ENCODE measurements at places on chromosomes 11 and 22.
A peak's percentile ranks its signal among the peaks of the same experiment; 100 is the strongest.

- DNase-seq, result no peak
Measured at GRCh38 chr22:30244066-30244465, 2.5 kb downstream of the LIF start.

GRCh38 chr22:46636221-46637002 lies 16.2 kb downstream of the GRAMD4 start:
- peak; percentile 61 for DNase-seq

DNA sequence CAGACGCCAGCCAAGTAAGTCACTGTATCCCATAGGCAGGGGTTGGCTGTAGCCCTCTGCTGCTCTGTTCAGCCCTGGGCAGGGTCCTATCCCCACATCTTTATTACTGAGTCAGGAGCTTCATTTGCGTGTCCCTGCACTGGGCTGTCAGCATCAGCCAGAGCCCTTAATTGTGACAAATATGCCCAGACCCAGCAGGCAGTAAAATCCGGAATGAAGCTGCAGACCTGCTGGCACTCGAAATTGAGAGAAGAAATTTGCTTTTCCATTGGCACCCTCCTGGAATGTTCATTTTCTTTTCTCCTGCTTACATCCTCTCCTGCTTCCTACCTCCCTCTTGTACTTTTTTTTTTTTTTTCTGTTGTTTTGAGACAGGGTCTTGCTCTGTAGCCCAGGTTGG lies 43.8 kb downstream of the CEP164 start:
- no peak for DNase-seq

DNA sequence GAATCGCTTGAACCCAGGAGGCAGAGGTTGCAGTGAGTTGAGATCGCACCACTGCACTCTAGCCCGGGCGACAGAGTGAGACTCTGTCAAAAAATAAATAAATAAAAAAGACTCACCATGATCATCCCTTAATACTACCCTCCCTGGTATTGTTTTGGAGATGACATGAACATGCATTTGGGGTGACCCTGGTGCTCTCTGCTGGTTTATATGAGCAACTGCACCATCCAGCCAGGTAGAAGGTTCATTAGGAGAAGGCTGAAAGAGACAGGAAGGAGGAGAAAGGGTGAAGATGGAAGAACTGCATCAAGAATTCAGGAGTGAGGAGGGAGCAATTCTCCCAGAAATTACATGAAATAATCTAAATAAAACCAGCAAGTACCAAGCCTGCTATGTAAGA lies 37.8 kb downstream of the SLC5A1 start:
- DNase-seq, result peak; percentile 70

GRCh38 chr11:57358543-57358961 lies 20.4 kb downstream of the P2RX3 start:
- DNase-seq, result no peak

- DNase-seq, result no peak
Measured at GRCh38 chr11:27330633-27331270, 32.3 kb downstream of the CCDC34 start.

DNA sequence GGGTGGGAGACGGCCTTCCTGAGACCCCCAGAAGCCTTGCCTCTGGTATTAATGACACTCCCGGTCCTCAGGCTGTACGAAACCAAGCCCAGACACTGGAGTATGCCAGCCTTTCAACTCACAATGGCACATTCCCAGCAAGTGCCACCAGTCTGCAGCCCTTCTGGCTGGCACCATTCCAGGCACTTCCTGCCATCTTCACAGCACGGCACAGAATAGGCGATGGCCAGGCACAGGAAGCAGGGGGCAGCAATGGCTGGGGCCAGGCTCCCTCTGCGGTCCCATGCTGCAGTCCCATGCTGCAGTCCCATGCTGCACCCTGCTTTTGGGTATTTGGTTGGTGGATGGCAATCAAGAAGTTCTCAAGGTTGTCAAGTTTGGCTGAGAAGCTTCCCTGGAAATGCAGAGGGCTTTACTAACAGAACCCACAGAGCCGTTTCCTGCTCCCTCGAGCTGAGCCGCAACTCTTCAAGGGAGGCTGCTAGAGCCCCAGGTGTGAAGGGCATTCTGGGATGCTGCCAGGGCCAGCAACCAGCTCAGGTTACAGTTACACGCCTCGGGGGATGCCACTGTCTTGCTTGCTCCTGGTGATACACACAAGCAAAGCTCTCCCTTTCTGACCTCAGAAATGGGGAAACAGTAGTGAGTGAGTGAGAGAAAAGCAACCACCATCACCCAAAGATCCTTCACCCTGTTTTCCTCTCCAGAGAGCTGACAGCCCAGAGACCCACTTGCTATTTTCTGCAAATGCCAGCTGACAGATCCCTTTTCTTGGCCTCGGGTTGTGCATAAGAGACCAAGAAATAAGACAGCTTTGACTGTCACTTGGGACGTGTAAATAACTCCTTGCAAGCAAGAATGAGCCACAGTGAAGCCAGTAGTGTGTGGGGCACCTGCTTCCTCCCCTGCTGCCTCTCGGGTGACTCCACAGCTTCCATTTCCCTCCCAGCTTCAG lies 23.9 kb downstream of the LRFN4 start:
- DNase-seq, result no peak

DNA sequence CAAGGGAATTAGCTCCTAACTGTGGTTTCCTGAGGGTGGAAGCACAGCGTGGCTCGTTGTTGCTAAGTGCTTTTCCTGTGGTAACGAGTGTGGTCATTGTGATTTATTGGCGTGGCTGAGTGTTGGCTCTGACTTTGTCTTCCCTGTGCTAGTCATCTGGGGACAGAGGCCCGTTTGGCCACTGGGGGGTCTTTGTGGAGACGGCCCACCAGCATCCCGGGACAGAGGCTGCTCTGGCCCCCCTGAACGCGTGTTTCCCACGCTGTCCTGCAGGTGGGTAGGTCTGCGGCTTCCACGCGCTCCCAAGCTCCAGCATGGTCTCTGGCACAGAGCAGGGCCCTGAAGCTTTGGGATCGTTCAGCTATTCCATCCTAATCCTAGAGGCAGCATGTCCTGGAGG lies 1040.0 kb downstream of the TBC1D22A start:
- DNase-seq, result no peak

DNA sequence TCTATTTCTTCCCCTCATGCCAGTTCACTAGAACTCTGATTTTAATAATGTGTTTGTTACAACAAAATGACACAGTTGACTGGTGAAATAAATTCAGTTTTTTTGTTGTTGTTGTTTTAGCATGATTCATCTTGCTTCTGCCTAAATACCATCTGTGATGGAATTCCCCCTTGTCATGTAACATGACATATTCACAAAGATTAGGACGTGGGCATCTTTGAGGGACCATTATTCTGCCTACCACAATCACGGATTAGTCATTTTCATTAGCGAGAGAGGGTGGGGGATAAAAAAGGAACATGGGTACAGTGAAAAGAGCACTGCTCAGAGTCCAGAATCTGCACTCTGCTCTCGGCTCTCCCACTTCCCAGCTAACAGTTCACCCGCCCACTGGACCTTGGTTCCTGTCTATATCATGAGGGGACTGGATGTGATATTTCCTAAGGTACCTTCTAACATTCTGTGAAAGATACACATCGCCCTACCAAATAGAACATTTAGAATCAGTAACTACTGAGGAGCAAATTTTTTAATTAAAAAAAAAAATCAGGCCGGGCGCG lies 11.3 kb downstream of the HTATIP2 start:
- no peak for DNase-seq

GRCh38 chr22:22955866-22956535 lies 68.4 kb downstream of the IGLL5 start:
- peak; percentile 76 for DNase-seq

GRCh38 chr11:111414936-111415335 lies 35.9 kb upstream of the POU2AF1 start:
- no peak for DNase-seq

GRCh38 chr11:17257196-17257595 lies 19.3 kb upstream of the NUCB2 start:
- DNase-seq, result no peak

DNA sequence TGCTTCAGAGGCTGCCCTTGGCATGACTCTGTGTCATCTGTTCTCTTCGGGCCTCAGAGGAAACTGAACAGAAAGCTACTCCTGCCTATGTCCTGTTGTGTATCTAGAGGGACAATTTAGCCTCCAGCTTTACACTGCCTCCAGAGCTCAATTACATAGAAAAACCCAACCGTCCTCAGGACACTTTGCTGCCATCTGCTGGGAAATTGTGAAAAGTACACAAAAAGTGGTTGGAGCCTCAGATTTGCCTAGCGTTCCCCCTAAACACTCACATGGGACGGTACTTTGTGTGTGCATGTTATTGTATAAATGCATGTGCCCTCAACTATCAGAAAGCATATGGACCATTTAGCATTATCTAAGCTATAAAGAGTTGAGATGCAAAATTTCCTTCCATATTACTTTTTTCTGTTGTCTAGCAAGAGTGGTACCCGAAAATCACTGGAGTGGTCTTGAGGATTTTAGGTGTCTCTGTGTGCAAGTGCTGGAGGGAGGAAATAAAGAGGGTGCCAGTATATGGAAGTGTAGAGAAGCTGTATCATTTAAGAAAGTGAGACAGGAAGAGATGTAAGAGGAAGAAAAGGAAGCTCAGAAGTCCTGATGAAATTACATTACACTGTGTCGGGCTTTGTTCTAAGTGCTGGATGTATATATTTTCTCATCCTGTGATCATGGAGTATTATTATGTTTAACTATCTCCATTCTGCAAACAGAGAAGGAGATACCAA lies 8.7 kb upstream of the MS4A4E start:
- DNase-seq, result no peak

- DNase-seq, result no peak
Measured at GRCh38 chr22:40401981-40402406, 31.6 kb downstream of the SGSM3 start.

GRCh38 chr11:122597511-122597910 lies 58.0 kb upstream of the UBASH3B start:
- no peak for DNase-seq

- DNase-seq, result no peak
Measured at GRCh38 chr11:15742626-15743519, 613.5 kb downstream of the SOX6 start.

DNA sequence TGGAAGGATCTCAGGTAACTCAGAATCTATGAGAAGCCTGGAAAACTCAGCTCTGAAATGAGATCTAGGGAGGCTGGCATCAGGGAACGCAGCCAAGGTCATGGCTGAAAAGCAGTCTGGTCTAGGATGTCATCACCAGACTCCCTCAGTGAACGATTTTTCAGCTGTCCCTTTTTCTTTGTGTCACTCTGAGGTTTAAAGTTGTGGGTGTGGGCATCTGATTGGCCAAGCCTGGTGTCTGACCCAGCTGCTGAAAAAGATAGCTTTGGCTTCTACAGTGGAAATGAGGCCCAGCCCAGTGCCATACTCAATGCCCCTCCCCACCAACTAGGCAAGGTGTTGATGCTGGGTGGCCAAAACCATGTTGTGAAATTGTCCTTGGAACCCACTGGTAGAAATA lies 14.5 kb downstream of the RPS3 start:
- DNase-seq, result no peak

GRCh38 chr22:37293172-37293571 lies 10.9 kb downstream of the CYTH4 start:
- no peak for DNase-seq

GRCh38 chr22:35914665-35915476 lies 113.8 kb downstream of the RBFOX2 start:
- peak; percentile 93 for DNase-seq

DNA sequence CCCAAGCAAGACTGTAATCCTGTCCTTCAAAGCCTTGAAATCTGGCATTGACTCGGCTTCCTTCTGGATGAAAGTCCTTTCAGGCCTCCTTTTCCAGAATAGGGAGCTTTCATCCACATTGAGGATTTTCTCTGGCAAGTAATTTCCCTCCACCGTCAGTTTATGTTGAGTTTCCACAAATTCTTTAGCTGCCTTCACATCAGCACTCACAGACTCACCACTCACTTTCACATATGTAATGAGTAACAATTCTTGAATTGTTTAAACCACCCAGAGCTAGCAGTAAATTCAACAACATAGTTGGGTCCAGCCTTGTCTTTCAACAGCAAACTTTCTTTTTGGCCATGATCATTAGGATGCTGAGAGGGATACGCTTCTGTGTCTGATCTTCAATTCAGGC lies 84.3 kb upstream of the PRDM11 start:
- no peak for DNase-seq

DNA sequence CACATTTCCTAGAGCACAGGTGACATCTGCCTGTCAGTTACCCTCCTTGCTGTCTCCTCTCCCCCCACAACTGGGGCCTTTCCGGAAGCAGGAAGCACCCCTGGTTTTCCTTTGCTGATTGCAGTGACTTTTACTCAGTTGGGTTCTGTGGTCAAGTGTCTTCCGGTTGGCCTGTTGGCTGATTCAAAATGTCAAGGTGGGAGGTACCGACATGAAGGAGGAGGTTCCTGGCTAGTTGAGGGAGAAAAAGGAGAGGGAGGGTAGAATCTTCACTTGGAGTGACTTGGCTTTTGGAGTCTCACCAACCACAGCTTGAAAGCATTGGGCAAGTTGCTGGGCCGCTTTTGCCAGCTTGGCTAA lies 9.3 kb upstream of the ADAMTS15 start:
- no peak for DNase-seq

GRCh38 chr11:118790357-118791110 lies 430 bp downstream of the DDX6 start:
- no peak for DNase-seq

GRCh38 chr22:25564979-25565677 lies 653 bp downstream of the GRK3 start:
- DNase-seq, result peak; percentile 73

DNA sequence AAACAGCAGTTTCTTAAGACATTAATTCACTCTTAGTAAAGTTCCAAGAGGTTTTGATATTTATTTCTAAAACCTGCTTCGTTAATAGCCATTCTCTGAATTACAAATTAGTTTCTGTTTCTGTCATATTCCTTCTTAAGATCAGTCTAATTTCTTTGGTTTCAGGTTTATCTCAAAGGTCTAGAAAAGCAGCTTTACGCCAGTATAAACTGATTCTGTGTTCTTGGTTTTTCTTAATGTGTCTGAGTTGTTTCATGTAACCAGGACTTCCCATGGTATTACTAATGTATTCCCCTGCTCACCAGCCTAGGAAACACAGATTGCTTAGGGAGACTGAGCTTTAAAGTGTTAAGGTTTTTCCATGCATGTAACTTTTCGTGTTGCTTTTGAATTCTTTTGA lies 6.8 kb upstream of the ACY3 start:
- DNase-seq, result no peak

DNA sequence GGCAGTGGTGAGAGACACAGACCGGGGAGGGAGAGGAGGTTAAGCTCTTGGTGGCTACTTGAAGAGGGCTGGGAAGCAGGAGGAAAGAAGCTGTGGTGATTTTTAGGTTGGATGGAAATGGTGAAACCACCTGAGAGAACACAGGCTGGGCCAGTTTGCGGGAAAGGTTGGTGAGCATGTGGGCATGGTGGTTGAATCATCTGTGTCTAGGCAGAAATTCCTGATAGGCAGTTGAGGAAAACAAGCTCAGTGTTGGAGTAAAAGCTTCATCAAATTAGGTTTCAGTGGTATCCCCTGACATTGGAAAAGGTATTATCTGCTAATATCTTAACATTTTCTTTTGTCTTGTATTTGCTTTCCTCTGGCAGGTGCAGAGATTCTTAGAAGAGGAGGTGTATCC lies 4.3 kb upstream of the SGSM3 start:
- DNase-seq, result no peak

- DNase-seq, result no peak
Measured at GRCh38 chr22:28232204-28232603, 313.1 kb upstream of the PITPNB start.

- DNase-seq, result peak; percentile 75
Measured at GRCh38 chr11:114040706-114041211, 18.8 kb upstream of the ZBTB16 start.

Data from islet precursor cell (in vitro differentiated cells).